Posterior cingulate gyrus (tissue), 11 donors: ENCODE measurements at places on chromosomes 11 and 22.

- DNase-seq = no peak
These were observed 318.5 kb downstream of the JRKL start for GRCh38 chr11:96708219-96708878.

DNA sequence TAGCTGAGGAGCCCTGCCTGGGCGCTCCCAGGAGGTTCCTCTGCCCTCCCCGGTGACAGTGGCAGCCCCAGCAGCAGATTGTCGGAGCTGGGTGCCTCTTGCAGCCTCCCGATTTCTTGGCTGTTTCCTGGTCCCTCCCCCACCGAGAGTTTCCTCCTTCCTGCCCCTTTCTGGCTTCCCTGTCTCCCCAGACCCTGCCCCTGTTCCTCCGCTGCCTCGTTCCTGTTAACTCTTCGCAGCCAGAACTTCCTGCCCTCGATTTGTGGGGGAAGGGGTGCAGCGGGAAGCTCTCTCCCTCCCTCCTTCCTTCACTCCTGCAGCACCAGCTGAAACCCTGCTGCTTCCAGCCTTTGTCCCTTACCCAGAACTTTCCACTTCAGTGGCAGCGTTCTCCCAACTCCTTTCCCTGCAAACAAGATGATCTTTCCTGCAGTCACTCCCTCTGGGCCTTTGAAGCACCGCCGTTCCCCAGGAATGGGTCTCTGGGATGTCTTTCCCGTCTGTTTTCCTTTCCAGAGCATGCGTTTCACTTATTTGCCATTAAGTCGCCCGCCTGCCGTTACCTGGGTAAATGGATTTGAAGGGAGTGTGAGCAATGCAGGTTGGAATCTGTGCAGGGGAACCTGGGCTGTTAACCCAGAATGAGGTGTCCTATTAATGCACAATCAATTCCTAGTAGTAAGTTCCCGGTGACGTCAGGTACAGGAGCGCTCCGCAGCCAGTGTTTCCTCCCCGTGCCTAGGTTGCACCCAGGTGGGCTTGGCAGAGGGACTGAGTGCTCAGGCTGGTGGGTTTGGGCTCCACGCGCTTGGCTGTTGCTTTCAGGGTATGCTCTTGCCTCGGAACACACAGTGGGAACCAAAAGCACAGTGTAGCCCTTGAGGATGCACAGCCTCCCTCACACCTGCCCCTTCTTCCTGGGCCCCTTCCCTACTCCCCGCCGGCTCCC, 4.3 kb downstream of the GRK2 start:
- no peak for DNase-seq

GRCh38 chr22:43833286-43834240, 21.5 kb upstream of the EFCAB6 start:
- no peak for DNase-seq

GRCh38 chr22:40878922-40879321, 17.0 kb upstream of the DNAJB7 start:
- no peak for DNase-seq

GRCh38 chr11:71236836-71237475, 15.4 kb downstream of the SHANK2 start:
- no peak for DNase-seq

DNA sequence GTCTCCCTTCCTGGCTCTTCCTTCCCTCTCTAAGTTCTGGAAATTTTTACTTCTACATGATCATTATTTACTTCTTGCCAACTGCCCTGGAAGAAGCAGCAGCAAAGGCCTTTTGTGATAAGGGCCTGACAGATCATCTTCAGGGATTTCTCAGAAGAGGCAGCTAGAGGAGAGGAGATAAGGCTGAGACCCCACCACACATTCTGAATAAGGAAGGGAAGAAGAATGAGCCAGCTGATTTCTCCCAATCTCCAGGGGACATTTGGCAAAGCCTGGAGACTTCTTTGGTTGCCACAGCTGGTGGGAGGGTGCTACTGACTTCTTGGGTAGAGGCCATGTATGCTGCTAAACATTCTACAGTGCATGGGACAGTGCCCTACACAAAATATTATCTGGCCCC, 122.4 kb upstream of the OR9Q1 start:
- no peak for DNase-seq

DNA sequence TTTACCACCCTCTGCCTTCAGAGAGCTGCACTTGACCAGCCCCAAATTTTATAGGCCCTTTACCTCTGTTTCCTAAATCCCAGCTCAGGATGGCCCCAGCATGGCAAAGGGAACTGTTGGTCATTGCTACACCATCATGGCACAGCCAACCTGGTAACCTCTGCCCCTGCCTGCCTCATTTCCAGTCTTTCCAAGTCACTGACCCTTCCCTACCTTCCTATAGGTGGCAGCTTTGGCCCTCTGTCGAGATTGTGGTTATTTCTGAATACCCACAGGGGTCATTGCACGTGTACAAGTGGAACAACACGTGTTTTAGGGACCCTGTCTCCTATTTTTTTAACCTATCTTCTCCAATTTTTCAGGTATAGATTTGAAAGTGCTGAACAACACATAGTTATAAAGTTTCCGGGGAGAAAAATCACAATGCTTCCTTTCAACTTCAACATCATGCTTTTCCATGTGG, 2.8 kb downstream of the GALNT18 start:
- DNase-seq = no peak

DNA sequence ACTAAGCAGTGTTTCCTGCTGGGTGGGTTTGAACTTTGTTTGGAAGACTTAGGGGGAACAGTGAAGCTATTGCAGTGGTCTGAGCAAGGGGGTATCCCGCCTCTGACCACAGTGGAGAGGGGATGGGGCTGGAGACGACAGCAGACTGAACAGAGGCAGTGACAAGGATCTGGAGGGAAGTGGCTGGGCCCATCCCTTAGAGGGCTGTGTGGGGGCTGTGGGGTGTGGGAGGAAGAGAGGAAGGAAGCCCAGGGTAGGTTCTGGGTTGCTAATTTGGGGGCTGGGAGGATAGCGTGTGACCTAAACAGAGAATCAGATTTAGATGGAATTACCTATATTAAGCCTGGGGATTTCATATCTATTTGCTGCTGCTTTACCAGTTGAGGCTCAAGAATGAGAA, 70.7 kb downstream of the BMAL1 start:
- DNase-seq = no peak

DNA sequence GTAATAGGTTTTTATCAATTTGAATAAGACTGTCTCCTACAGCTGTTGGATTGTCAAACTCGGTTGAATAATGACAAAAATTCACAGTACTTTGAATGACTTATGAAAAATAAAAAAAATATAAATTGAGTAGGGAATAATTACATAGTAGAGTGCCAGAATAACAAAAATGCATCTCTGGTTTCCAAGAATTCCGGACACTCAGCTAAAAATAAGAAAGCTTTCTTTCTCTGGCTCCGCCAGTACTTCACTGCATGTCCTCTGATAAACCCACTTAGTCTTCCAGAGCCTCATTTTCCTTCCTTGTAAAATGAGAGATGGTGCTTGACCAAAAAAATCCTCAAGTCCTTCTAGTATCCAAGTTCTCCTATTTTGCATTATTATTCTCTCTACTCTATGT, 374.6 kb upstream of the LUZP2 start:
- no peak for DNase-seq

- DNase-seq = no peak
These were observed 52.0 kb downstream of the CBL start for GRCh38 chr11:119258180-119258579.

DNA sequence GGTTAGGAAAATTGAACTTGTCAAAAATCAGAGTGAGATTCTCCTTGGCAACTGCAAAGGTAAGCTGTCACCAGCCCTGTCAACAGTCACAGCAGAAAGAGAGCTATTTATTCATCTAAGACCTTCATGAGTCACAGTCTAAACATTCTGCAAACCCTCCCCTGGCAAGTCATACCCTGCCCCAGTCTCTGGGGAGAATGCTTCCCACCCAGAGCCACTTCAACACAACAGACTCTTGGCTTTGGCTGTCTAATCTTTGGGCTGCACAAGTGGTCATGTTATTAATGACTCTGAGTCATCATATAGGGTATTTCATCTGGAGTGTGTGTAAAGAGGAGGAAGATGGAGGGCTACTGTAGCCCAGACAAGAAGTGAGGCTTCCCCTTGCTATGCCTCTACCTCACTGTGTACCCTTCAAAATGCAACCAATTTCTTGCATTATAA, 153.4 kb downstream of the CCDC34 start:
- no peak for DNase-seq

GRCh38 chr11:108239076-108239475, 16.2 kb downstream of the ATM start:
- DNase-seq = no peak

- no peak for DNase-seq
These were observed 71.8 kb upstream of the PAX6 start for GRCh38 chr11:31882951-31883392.

DNA sequence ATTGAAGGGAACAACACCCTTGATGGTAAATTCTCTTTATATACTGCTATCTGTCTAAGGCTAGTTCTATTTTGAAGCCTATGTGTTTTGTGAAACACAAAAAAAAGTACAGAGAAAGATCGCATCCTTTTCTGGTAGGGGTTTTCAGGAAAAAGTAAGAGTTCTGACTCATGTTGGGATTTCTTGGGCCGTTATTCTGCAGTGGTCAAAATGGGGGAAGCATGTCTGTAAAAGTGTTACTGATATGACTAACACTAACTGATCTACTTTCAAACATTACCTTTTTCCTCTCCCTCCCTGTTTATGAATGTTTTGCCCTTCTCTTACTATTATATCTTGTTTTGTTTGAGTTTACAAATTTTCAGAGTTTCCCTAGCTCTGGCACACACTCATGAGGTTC, 53.9 kb downstream of the CTNND1 start:
- DNase-seq = no peak

- no peak for DNase-seq
These were observed 58.9 kb downstream of the CDKN1C start for GRCh38 chr11:2826679-2827056.

- DNase-seq = no peak
These were observed 25.6 kb upstream of the RRM1 start for GRCh38 chr11:4068962-4069361.

GRCh38 chr22:41587347-41587723, 2.3 kb downstream of the PMM1 start:
- peak; percentile 22 for DNase-seq

- DNase-seq = no peak
These were observed 32.0 kb downstream of the NEFH start for GRCh38 chr22:29512031-29512430.

- no peak for DNase-seq
These were observed 24.9 kb upstream of the ABTB2 start for GRCh38 chr11:34382532-34383276.

GRCh38 chr11:46357483-46357936, 10.2 kb downstream of the DGKZ start:
- DNase-seq = no peak

DNA sequence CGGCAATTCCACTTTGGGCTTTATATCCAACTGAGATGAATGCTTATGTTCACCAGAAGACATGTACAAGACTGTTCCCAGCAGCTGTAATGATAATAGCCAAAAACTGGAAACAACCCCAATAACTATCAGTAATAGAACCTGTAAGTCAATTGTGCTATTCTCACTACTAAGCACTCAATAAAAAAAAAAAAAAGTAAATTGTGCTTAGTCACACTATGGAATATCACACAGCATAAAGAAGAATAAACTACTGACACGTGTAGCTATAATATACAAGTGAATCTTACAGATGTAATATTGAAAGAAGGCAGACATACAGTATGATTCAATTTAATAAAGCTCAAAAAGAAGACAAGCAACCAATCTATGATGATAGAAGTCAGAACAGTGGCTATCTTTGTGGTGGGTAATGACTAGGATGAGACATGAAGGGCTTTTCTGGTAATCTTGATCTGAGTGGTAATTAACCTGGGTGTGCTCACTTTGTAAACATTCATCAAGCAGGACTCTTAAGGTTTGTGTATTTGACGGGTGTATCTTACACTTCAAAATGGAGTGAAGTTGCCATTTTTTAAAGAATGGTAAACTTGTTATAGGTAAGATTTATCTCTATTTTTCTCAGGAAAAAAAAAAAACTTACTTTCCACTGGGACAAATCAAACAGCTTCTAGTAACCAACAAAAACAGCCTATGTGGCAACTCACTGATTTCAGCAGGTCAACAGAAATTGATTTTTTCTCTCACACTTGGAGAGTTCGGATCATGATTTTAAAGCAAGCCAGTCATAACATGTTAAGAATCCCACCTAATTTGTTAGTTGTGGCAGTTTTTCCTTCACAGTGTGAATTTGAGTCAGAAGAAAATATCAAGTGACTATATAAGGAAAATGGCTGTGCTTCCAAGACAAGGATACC, 84.2 kb downstream of the CCDC83 start:
- no peak for DNase-seq

GRCh38 chr11:2758751-2759150, 59.0 kb upstream of the KCNQ1OT1 start:
- DNase-seq = no peak

DNA sequence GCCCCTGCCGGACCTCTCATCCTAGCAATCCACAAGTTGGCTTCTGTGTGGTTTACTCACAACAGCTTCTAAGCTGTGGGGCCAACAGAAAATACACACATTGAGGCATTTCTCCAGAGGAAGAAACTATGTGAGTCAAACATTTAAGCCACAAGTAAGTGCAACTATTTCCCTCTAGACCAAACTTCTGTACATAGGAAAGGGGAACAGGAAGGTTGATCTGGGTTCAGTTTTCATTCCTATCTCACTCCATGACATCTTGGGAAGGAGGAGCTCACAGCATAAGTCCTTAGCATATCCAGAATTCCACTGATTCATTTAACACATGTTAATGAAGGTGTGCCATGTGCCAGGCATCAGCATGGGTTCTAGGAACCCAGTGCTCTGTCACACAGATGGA, 72.8 kb upstream of the PICALM start:
- DNase-seq = no peak

DNA sequence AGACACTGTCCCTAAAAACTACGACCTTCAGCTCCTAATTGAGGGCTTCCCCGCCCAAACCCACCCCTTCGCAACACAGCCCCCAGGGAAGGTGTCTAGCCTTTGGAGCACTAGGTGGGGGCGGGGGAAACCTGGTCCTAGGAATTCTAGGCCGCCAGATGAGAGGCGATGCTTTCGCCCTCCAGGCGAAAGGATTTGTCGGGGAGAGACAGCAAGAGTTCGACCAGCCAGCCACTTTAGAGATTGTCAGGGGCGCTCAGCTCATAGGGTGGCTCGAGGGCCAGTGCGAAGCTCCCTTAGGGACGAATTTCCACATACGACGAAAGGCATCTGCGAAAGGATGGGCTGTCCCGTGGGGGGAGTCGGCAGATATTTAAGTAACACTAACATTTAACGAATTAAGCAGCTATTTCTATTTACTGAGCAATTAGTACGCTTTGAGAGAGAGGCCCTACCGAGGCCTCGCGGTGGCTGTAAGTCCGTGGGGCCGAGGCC, 5.3 kb downstream of the CD248 start:
- no peak for DNase-seq

DNA sequence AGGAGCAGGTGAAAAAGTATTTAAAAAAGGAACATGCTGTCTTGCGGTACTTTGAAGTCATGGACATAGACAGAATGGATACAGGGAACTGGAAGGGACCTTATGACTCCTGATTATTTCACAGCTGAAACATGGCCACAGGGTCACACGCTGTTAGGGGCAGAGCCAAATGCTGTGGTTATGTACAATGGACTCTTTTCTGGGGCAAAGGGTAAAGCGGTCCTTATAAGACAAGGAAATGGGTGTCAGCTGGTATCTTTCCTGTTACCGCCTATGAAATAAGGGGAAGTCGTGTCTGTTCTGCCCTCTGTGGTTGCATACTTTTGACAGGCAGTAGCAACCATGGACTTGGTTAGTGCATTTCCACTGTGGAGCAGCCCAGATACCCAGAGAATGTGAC, 12.8 kb upstream of the ST14 start:
- DNase-seq = no peak
